ENCODE measurements at places on chromosomes 2 and 18.

DNA sequence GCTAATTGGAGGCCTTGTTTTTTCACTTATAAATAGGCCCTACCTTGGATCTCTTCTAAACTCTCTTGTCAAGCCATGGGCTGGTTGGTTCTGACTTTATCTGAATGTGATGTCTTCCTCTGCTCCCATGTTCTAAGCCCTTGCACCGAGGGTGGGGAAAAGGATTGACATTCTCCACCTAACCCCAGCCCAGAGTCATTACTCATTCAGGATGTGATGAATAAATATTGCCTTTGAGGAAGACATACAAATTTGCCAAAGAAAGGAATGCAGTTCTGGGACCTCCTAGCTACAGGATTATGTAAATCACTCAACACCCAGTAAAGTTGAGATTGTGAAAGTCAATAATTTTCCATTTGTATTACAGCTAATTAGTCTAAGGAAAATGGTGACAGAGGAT is 142.1 kb upstream of the LYPD6 start:
- DNase-seq: no peak

DNA sequence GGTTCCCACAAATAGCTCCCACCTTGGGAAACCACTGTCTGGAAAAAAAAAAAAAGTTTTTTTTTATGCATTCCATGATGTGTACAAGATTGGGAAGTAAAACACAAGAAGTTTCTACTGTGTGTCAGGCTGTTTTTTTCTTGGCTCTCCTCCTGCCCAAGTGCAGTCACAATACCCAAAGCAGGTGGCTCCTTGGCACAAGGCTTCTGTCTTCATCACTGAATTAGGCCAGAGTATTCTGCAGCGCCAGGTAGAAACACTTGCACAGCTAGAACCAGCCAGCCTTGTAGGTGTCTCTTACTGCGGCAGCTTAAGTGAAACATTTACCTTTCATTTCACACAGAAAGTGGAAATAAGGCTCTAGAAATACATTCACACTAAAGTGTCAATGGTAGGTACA is 23.8 kb upstream of the MAL start:
- no peak for DNase-seq

DNA sequence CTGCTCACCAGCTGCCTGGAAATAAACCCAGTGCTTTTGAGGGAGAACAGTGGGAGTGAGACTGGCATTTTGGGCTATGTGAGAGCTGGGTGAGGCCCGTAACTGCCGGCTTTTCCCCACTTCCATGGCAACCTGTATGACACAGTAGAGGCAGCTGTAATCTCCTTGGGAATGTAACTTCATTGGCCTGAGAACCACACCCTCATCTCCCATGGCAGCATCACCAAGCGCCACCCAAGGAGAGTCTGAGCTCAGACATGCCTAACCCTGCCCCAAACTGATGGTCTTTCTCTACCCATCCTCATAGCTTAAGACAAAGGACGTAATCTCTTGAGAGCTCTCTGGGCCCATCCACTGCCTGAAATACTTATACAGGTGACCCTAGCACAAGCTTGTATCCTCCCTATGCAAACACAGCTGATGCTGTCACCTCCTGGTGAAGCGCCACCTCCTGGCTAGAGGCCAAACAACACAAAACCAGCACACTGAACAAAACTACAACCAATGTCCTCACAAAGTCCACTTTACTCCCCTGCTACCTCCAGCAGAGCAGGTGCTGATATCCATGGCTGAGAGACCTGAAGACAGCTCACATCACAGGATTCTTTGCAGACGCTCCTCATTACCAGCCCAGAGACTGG is 763.4 kb upstream of the NRXN1 start:
- no peak for DNase-seq

- no peak for DNase-seq
Observed at GRCh38 chr18:23523429-23524212, 20.3 kb downstream of the RMC1 start.

GRCh38 chr2:148554459-148555247 is 89.9 kb upstream of the EPC2 start:
- DNase-seq: no peak

DNA sequence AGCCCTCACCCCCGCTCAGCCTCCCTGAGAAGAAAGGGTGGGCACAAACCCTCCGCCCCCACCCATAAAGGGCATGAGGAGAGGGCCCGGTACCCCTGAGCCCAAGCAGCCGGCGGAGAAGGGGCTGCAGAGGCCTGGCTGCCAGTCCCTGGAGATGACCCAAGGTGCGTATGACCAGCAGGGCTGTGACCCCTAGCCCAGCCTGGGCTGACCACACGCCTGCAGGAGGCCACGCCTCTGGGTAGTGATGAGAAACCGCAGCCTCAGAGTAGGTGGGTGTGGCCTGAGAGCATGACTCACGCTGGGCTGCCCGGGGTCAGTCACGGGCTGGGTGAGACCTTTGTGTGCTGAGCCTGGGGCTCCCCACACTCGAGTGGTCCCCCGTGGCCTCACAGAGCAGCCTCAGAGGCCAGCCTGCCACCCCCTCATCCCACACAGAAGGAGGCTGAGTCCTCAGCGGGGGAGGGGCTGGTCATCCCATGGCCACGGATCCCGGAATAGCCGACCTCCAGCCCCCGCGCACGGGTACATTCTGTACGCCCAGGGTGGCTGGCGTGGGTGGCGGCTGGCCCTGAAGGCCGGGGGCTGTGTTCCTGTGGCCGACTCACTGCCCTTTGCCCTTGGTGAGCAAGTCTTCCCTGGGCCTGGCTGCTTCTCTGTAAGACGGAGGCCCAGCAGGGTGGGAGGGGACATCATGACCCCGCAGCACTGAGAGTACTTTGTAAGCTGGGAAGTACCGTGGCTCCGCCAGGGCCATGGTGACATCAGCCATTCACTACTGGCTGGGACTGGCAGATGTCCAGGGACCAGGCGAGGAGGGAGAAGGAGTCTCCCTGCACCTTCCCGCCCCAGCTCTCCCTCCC is 110.8 kb upstream of the OTOS start:
- DNase-seq: no peak

GRCh38 chr2:30765876-30766470 is 41.3 kb downstream of the CAPN13 start:
- DNase-seq: no peak

GRCh38 chr2:3626118-3626811 is 31.4 kb downstream of the COLEC11 start:
- DNase-seq: no peak

- no peak for DNase-seq
Observed at GRCh38 chr2:182980115-182980514, 58.1 kb downstream of the NCKAP1 start.

- no peak for DNase-seq
Observed at GRCh38 chr2:171924170-171924942, 2.1 kb downstream of the HAT1 start.

DNA sequence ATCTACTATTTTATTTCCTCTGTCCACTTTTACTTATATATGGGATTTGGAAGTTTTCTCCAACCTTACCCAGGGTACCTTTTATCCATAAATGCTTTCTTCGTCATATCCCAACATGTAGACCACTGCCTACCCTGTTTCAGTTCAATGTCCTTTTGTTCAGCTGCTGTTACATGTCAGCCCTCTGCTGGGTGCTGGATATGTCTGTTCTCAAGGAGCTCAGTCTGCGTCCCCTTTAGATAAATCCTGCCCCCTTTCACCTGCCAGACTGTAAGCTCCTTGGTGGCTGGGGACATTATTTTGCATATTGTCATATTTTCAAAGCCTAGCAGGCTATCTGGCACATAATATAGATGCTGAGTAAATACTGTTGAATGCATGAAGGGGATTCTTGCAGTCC is 53.2 kb downstream of the NEMP2 start:
- no peak for DNase-seq

GRCh38 chr2:175834477-175834876 is 167.6 kb downstream of the LNPK start:
- DNase-seq: no peak

GRCh38 chr2:70391988-70392387 is 90.1 kb upstream of the FAM136A start:
- DNase-seq: no peak

GRCh38 chr18:8758466-8758865 is 53.1 kb downstream of the MTCL1 start:
- DNase-seq: no peak

DNA sequence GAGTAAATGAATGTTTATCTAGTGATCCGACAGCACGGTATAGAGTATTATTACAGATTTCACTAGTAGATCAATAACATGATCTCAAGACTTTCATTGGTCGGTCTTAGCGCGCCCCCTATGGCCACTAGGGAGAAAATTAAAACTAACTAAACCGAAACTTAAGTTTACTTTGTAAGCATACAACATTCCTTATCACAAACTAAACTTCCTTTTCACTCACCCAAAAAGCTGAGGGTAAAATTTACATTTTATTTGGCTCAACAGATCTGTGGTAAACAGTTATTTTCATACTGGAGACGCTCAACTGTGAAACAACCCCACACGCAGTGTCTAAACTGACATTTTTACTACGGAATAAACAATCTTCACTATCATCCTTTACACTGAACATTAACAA is 215.6 kb upstream of the MAP2 start:
- no peak for DNase-seq

DNA sequence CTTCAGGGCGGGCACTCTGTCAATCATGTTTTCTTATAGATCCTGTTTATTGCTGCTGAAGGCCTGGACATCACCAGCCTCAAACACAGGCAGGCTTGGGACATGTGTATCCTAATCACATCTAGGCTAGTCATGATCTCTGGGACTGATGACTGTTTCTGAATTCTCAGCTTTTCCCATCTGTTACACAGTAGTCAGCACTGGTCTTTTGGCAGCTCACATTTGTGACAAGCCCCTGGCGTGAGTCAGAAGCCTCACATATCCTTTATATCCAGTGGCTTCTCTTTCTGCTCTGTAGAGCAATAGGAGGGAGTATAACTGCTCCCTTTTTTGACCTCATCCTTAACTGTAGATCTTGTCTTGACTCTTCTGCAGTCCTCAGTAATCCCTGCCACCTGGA is 4.5 kb downstream of the SEMA4F start:
- no peak for DNase-seq

DNA sequence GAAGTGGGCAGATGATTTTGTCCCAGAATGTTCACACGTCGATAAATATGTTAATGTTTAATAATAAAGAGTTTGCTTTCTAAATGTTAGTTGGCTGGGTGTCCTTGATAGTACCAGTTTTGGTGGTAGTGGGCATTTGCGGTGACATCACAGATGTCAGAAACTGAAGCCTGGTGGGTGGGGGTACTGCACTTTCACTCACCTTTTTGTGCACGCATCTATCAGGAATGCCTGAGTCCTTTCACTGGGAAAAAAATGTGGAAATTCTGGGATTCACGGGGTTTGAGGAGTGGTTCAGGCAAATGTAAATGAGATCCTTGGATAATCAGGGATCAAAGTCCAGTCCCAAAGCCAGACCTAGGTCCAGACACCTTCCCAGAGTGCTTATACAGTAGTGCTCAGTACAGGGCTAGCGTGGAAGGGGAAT is 3.2 kb downstream of the EPAS1 start:
- DNase-seq: no peak

- DNase-seq: no peak
Observed at GRCh38 chr2:239089884-239090283, 242.0 kb downstream of the TWIST2 start.

Data from stimulated activated CD4-positive, alpha-beta T cell treated with anti-CD3 and anti-CD28 coated beads, Interleukin-15, amount 100 ng/mL, for 48 hours (primary cell).